NCI-H1048 (cell line): ENCODE measurements at places on chromosomes 1 and 21.

GRCh38 chr1:111269825-111270406 is 20.7 kb upstream of the CHIA start:
- DNase-seq, result no peak

- DNase-seq, result no peak
These were observed 285.0 kb downstream of the LRRC40 start for GRCh38 chr1:69920426-69920825.

GRCh38 chr1:245148861-245149260 is 5.9 kb upstream of the KIF26B start:
- DNase-seq, result peak; percentile 41

- DNase-seq, result no peak
These were observed 180.8 kb downstream of the RPS6KC1 start for GRCh38 chr1:213231795-213232231.

DNA sequence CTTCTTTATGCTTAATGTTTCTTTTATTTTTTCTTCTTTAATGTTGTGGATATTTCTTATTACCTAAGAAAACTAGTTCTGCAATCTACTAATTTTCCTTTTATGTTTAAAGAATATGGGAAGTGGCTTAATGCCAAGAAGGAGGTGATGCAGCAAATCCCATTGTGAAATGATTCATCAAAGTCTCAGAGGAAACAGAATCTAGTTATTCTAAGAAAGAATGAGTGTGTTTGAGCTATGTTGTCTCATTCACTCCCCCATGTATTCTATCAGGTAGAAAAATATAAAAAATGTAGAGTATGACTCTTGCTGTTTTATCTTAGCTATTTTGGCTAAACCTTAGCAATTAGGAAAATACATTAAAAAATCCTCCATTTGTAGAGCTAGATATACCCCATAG is 659.9 kb upstream of the RGS18 start:
- no peak for DNase-seq

DNA sequence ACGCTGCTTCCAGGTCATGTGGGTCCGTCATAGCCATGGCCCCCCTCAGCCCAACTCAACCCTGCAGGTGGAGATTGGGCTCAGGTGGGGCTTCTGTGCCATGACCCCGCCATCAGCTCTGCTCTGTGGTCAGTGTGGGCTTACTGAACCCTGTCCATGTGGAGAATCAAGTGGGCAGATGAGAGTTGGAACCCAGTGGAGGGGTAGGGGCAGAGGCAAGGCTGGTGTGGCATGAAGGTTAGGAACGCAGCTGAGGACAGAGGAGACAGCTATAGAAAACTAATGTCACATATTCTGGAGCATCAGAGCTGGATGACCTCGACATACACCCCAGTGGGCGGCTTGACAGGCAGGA is 355.9 kb downstream of the PTPRU start:
- no peak for DNase-seq

DNA sequence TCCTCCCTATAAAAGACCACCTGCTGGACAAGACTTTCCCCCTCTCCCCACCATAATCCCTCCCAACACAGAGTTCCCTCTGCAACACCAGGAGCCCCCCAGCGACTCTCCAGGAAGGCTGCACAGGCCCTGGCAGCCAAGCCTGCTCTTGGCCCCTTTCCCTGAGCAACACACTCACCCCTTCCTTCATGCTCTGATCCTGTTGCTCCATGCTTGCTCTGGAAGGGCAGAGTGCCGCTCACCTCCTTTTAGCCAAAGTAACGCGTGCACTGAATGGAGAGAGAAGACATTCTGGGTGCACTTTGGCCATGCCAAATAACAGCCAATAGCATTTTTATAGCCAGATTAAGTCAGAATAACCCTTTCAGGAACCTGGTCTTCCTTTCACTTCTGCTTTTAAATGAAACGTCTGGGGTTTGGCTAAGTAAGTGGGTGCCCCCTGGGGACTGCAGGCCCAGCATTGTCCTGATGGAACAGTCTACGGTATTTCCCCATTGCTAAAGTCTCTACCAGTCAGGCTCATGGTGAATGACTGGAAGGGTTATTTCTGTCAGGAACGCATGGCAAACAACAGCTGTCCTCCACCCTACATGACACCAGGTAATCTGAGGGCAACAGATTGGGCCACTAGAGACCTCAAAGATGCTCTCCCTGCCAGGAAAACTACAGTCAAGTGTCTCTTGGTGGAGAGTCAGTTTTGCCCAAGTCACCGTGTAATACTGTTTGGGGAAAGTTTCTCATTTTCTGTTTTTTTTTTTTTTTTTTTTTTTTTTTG is at the start of gene SLC2A5:
Gene SLC2A5, minus strand, starts transcription at position 310 of the 775 bp plus-strand sequence. Its CDS starts 99 bp downstream, at position 211.
- DNase-seq, result no peak

- no peak for DNase-seq
These were observed 73.9 kb upstream of the MCOLN3 start for GRCh38 chr1:85122169-85122568.

DNA sequence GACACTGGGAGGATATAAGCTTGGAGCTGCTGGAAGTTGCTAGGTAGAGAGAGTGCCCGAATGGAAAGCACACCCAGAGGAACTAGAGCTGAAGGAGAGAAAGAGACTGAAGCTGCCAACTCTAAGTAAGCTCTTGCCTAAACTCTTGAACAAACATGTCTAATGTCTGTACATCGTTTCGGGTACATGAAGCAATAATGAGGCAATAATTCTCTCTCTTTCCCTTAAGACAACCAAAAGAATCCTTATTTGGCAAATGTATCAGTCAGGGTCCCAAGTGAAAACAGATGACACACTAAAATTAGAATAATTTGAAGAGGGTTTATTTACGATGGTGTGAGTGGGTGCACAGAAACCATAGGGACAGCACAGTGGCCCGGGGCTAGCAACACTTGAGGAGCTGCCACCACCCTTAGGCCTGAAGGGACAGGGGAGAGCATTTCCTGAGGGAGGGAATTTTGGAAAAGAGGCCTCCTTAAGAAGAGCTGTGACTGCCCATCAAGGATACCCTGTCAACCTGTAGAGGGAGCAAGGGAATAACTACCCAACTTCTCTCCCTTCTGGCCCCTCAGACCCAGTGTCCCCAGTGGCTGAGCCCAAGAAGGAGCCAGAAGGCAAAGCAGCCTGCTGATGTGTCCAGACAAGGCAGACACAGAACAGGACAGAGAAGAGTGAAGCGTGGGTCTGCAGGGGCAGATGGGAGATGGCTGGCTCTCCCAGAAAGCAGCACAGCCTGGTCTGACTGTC is 36.1 kb upstream of the KHDRBS1 start:
- DNase-seq, result no peak

DNA sequence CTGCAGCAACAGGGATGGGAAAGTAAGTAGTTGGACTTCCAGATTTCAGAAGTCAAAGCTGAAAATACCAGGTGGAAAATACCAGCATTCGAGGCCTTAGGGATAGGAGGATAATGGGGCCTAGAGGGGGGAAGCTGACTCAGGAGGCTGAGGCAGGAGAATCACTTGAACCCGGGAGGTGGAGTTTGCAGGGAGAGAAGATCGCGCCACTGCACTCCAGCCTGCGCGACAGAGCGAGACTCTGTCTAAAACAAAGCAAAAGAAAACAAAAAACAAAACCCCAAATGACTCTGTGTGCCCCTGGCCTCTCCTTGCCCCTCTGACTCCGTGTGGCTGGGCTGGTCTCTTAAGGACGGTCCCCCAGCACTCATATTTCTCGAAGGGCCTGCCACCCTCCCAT is 3.4 kb downstream of the SH2D2A start:
- no peak for DNase-seq

DNA sequence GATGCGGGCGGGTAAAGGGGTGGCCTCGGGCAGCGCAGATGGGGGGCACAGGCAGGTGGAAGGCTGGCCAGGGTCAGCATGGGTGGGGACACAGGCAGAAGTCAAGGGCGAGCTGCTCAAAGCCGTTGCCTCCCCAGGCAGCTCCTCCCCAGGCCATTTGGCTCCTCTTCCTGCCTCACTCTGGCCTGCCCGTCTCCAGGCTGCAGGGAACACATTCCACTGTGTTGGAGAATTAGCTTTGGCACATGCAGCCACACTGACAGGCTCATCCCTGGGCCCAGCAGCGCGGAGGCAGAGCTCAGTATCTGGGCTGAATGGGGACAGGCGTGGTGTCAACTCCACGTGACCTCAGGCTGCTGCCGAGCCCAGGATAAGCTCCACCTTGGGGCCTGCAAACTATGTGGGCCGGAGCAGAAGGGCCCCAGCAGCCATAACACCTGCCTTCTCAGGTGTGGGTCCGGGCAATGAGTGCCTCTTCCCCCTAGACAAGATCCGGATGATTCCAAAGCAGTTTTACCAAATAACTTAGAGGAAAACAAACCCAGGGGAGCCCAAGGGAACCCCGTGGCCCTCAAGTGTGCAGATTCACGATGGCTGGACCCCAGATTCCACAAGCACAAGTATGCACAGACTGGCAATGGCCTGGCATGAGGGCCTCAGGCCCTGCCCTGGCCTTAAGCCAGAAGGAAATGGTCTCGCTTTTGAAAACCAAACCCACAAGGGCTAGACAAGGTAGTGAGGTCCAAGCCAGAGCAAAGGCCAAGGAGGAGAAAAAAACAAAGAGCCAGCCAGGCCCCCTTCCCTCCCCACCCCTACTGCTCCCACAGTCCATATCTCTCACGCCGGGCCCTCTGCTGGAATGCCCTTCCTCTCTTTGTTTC is 40.2 kb downstream of the HSPG2 start:
- no peak for DNase-seq

GRCh38 chr1:184895086-184895485 is 79.2 kb downstream of the NIBAN1 start:
- no peak for DNase-seq

- no peak for DNase-seq
These were observed 200.6 kb downstream of the PRDM2 start for GRCh38 chr1:13900583-13900982.

DNA sequence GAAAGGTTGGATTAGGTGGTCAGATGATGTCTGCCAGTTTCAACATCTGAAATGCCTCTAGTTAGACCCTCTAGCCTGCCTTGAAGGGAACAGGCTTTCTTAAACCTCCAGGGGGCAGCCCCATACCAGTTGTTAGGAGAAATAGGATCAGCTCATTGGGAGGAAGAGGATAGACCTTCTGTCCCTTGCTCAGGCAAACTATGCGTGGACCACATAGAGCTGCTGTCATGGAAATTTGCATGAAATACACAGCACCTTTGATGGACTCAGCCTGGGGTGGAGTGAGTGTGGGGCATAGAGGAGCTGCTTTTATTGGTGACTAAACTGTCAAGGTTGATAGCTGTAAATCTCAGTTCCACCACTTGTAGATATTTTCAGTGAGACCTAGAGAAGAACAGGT is 38.4 kb upstream of the SPAG17 start:
- DNase-seq, result no peak

DNA sequence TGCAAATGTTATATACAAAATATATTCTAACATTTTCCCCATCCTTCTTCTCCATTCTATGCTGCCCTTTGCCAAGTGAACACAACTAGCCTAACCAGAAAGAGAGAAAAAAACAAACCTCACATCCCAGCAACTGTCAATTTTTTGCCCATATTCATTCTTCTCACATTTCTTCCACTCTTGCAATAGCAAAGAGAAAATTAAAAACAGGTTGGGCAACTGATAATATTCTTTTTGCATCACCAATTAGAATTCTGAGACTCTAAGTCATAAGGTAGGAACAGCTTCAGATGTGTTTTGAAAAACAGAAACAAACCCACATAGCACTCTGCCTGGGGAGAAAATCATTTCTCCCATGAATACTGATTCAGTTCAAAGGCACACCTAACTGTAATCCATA is 25.2 kb upstream of the EXO1 start:
- DNase-seq, result no peak

GRCh38 chr1:113396585-113396984 is 6.3 kb downstream of the MAGI3 start:
- DNase-seq, result no peak

- DNase-seq, result no peak
These were observed 28.0 kb upstream of the EDARADD start for GRCh38 chr1:236365999-236366570.

GRCh38 chr1:73662526-73662925 is 535.5 kb downstream of the LRRIQ3 start:
- no peak for DNase-seq

DNA sequence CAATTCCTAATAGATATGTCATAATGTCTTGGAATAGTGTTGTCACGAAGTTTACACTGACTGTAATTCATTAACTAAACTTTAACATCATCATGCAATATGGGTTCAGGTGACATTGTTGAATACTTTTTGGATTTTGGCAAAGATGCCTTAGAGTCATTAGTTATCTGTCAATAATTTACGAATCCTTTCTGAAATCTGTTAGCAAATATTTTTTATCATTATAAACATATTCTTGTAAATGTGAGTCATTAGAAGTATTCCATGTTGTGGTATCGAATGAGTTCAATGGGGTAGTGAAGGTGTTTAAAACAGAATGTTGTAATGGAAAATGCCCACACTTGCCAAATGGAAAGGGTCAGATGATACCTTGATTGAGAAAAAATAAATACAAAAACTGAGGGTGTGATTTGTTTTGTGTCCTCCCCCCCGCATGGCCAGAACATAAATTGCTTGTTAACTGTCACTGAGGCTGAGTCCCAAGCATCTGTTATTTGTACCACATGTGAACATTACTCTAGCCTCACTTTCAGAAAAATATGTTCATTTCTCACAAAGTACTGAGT is 5.2 kb upstream of the NR5A2 start:
- no peak for DNase-seq

- no peak for DNase-seq
These were observed 327.9 kb upstream of the BEND5 start for GRCh38 chr1:49104575-49104974.

GRCh38 chr1:205301205-205301821 is 20.2 kb downstream of the NUAK2 start:
- no peak for DNase-seq

DNA sequence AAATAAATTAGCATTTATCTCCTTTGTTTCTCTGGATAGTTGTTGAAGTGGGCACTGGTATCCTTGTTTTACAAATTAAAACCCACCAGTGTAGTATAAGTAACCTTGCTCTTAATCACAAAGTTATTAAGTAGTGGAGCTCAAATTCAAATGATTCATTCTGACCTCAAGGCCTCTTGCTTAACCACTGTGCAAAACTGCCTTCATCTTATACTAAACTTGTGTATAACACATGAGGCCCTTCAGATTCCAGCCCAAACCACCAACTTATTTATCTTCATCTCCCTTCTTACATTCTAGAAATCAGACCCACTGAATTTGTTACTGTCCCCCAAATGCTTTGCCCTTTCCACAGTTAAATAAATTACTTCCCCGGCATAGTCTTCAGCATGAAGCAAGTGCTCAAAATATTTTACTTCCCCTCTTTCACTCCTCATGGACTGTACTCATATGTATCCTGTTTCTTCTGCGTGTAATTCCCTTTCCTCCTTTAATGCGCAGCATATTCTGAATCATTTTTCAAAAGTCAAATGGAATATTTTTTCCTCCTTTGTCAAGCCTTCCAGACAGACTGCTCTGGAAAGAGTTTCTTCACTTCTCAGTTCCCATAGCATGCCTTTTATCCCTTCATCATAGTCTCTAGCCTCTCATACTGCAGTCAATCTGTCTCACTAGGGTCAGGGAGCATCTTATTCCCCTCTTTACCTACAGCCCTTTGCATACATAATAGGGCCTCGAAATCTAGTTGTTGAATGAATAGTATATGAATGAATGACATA is 19.0 kb upstream of the DNASE2B start:
- DNase-seq, result no peak
